RWPE1 (cell line): ENCODE measurements at places on chromosomes 11 and 22.

- DNase-seq: no peak
Observed at GRCh38 chr22:19871023-19871844, 16.6 kb upstream of the GNB1L start.

DNA sequence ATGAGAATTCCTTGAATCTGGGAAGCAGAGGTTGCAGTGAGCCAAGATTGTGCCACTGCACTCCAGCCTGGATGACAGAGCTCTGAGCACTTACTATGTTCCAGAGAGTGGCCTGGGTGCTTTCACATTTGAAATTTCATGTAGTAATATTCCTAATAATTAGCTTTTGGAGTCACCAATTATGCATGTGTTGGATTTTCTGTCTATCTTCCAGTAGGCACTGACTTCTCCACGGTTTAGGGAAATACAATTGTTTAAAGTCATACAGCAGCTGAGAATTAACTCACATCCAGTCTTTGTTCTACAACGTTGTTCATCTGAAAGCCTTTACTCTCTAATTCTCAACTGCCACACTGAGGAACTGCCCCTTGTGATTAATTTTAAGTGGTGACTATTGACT is 150.2 kb downstream of the CSNK2A3 start:
- DNase-seq: no peak

GRCh38 chr11:35387111-35387982 is 32.0 kb downstream of the SLC1A2 start:
- no peak for DNase-seq

DNA sequence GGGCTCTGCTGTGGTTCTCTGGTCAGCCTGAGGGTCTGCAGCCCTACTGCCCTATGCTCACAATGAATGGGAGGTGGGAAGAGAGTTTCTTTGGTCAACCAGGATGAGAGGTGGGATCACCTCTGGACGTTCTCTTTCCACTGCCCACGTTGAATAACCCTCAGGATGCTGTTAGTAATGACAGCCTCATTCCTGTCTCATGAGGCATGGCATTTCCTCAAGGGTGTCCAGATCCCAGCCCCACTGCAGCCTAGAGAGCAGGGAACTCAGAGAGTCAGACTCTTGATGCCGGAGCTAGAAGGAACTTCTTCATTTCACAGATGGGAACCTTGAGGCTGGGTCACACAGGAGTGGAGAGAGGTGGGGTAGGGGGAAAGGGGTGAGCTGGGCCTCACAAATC is 196.0 kb downstream of the CEP164 start:
- DNase-seq: no peak

DNA sequence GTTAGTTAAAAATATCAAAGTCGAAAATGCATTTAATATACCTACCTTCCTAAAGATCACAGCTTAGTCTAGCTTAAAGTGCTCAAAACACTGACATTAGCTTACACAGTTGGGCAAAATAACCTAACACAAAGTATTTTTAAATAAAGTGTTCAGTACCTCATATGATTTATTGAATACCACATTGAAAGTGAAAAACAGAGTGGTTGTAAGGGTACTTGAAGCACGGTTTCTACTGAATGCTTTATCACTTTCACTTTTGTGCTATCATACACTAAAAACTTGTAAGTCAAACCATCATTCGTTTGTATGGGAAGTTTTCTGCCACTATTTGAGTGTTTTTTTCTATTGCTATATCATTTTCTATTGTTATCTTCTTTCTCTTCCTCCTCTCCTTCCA is 36.6 kb downstream of the ZBTB44 start:
- DNase-seq: no peak

- no peak for DNase-seq
Observed at GRCh38 chr22:31937341-31937740, 7.0 kb upstream of the YWHAH start.
